Stimulated activated CD8-positive, alpha-beta memory T cell treated with anti-CD3 and anti-CD28 coated beads, Interleukin-7, amount 100 ng/mL, for 24 hours (primary cell): ENCODE measurements at places on chromosomes 5 and 9.
A peak's percentile ranks its signal among the peaks of the same experiment; 100 is the strongest.

DNA sequence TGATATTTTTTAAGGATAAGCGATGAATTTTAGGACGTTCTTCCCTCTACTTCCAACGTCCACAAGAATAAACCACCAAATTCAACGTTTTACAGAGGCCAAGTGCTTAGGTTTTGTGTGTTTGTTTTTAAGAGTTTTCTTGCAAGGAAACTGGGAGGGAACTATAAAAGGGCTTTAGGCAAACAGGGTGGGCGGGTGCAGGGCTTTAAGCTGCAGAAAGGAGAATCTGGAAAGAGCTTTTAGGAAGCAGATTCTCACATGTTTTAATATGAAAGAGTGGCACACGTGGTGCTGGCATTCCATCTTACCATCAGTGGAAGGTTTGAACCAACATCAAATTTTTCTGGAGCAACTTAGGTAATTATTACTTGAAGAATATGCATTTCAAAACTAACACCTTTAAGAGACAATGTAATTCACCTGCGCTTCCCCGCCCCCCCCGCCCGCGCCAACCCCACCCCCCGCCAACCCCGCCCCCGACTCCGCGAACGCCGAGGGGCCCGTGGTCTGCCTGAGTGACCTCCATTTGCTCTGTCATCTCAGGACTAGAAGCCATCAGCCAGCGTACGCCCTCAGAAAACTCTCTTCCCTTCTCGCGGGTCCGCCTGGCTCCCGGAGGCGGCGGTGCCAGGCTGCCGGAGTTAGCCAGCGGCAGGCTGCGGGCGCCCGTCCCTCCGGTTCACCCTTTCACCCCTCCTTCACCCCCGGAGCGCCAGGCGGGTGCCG, 911 bp upstream of the PIK3R1 start:
- DNase-seq: no peak

DNA sequence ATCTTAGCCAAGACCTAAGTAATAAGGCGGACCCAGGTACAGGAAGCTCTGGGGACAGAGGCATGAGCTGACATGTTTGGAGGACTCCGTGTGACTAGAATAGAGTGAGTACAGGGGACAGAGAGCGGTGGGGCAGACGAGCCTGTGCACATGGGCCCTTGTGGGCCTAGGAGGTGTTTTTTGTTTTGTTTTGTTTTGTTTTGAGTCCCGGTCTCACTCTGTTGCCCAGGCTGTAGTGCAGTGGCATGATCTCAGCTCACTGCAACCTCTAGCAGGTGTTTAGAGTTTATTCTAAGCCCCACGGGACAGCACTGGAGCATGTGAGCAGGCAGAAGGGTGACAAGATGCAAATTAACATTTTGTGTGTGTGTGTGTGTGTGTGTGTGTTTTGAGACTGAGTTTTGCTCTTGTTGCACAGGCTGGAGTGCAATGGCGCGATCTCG, 3.1 kb upstream of the EEIG1 start:
- DNase-seq: no peak

DNA sequence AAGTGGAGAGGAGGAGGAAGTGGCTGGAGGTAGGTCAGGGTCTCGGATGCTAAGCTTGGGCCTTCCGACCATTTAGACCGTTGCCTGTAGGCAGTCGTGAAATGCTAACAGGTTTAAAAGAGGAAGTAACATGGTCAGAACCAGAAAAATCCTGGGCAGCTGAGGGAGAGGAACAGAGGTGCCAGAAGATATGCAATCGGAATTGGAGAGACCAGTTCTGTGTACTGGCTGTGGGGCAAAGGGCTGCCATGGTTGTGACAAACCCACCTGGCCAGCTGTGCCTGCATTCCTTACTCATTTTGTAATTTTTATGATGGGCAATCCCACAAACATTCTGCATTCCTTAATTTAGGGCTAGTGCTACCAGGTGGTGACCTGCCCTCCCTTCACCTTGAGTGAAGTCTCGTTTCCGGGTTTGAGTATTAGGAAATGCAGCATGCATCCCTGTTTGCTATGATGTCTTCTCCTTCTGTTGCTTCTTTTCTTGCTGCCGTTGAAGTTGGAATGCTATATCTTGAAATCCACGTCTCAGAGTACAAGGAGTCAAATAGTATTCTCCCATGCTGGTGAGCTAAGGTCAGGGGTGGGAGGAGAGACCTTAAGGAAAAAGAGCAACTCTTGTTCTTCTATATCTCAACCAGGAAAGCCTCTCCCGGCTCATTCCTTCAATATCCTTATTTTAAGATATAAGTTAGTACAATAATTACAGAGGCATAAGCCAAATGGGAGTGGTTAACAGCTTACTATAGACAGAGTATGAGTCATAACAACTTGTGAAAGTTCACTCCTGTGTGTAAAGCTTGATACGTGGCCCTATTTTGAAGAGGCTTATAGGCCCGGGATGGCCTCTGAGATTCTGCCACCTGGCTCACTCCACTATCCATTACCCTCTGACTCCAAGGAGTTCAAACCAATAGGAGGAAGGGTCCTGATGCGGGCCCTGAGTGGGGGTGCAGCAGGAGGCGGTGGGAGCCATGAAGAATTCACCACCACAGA, 37.0 kb downstream of the B4GALT1 start:
- DNase-seq: no peak

GRCh38 chr9:121154782-121155181, 46.9 kb downstream of the RAB14 start:
- DNase-seq: no peak

DNA sequence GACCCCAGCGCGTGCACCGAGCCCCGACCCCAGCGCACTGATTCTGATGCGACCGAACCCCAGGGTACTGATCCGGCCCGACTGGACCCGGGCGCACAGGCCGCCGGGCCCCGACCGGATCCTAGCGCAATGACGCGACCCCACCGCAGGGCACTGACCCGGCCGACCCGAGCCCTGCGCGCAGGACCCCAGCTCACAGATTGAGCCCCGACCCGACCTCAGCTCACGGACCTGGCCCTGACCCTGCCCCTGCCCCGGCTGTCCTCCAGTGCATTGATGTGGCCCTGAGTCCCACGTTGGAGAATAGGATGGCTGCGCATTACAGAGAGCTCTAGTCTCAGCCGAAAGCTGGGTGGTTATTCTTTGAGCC, 438 bp downstream of the TRIP13 start:
- no peak for DNase-seq

DNA sequence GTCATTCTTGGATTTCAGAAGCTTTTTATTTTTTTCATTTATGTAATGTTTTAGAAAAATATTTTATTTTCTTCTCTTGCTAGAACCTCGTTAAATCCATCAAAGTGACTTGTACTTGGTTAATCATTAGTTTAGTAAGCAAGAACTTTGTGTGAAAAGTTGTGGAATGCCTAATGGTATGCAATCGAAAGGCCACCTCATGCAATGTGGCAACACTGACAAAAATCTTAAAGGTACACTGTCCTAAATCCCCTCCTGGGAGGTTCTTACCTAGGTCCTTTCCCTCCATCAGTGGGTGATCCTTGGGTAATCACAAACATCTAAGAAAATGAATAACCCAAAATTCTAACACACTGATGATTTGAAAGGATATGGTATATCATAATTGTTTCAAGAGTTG, 304.2 kb downstream of the DNAH5 start:
- DNase-seq: no peak

DNA sequence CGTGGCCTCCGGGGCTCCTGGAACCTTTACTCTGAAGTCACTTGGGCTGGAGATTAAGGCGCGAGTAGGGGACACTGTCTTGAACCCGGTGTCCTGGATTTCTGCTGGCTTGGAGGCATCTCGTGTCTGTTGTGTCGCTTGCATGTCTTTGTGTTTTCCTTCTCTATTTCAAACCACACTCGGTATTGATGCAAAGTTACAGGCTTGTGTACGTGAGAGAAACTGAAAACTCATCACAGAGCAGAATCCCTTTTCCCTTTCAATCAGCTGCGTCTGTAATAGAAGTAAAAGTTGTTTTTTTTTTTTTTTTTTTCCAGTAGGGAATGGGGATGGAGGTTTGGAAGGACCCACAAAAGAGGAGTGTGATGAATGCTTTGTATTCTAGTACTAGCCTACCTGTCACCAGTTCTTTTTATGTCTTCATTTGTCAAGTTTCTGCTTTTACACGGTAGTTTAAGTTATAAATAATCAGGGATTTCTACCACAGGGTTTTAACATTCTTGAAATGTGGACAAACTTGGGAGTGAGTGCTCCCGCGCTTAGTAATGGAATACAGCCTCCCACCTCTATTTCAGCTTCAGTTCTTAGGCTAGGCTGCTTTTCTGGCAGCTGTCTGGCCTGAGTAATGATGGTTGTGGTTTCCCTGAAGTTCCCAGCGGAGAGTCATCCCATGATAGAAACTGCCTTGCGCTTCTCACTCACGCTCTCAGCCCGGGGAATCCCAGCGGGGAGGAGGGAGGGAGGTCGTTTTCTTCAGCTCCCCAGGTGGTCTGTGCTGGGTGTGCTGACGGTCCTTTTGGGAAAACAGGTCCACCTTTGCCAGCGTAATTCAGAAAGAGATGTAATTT, 763 bp downstream of the TJP2 start:
- no peak for DNase-seq

GRCh38 chr9:119349351-119349825, 19.8 kb downstream of the BRINP1 start:
- no peak for DNase-seq

- DNase-seq: no peak
Observed at GRCh38 chr5:57710126-57710525, 227.5 kb upstream of the ACTBL2 start.

DNA sequence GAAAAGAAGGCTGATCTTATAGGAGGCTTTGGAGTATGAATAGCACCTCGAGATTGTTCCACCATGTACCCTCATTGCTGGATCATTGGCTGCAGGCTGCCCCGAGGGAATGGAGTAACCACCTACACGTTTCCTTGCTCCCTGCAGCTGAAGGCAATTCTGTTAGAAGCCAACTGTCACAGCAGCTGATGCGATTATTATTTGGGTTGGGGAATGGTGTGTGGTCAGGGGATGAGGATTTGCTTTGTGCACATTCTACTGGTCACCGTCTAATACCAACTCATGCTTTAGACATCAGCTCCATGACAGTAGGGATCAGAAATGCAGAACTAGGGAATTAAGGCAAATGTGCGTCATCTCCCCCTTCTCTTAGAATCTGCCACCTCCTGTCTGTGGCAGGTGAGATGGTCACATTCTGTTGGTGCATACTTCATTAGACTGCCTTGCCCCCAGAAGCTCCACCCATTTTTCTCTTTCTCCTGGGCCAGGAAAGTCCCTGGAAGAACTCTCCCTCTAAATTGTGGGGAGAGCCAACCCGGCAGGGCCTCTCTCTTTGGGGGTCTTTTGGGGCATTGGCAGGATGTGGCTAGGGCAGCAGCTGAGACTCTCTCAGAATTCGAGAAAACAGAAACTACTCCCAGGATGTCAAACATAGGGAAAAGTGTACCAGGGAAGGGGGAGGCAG, 32.8 kb downstream of the NEUROG1 start:
- DNase-seq: no peak

GRCh38 chr5:158473016-158473635, 614.2 kb upstream of the CLINT1 start:
- DNase-seq: no peak

GRCh38 chr5:32233696-32234447, 59.8 kb upstream of the GOLPH3 start:
- DNase-seq: no peak

GRCh38 chr5:66633754-66634153, 37.6 kb downstream of the MAST4 start:
- no peak for DNase-seq

GRCh38 chr9:35519692-35520363, 29.9 kb downstream of the RUSC2 start:
- no peak for DNase-seq

GRCh38 chr5:9799606-9800005, 169.5 kb upstream of the TAS2R1 start:
- no peak for DNase-seq

GRCh38 chr9:127903557-127904475, 4.4 kb upstream of the ST6GALNAC6 start:
- DNase-seq: peak; percentile 74

DNA sequence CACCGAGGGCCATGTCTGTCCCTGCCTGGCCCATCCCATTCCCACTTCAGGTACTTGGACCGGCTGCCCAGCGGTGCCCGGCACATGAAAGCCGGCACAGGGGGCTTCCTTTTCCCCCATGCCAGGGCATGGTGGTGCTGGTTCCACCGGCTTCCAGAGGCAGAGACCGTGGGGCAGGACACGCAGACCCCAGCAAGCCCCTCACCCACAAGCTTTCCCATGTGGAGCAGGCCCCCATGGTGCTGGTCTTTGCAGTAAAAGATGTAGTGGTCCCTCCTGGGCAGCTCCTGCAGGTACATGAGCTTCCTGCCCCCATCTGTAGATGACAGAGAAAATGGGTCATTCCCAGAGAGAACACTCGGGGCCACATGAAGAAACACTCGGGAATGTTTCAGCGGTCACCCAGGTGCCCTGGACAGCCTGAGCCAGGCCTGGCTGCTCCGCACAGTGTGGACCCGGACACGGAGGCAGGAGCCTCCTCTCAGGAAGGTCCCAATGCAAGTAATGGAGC, 2.0 kb downstream of the OBP2B start:
- DNase-seq: no peak

DNA sequence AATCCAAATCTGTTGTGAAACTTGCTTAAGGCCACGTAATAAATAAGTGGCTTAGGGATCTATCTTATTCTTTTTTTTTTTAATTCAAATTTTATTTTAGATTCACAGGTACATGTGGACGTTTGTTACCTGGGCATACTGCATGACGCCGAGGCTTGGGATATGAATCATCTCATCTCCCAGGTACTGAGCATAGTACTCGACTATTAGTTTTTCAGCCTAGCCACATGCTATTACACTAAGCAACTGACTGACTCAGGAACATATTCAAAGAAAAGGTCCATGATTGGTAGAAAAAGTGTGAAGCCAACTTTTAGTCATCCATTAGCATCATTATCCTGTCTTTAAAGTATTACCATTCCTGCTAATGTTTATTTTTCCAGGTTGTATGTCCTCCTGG, 1103.5 kb upstream of the DMAC1 start:
- DNase-seq: no peak

DNA sequence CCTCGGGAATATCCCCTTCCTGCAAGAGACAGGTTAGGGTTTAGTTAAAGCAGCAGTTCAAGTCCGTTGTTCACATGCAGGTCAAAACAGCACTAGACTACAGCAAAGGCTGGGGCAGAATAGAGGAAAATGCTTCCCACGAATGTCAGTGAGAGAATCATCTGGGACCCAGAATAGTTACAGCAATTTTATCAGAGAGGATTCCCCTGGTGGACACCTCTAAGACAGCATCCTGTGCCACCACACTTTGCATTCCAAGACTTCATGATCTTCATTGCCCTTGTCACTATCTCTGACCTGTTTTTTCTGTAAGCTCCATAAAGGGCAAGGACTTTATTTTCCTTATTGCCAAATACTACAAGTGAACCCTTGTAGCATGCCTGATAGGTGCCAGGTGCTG, 12.9 kb downstream of the GRXCR2 start:
- DNase-seq: no peak
